ENCODE measurements at places on chromosomes 3 and 15. TPM values are rescaled to one million over a fixed set of nuclear protein-coding genes. Genes with fewer than 3 reads are reported as not detected.

The ISG20 gene
- total RNA-seq = 0.72 TPM

- DNase-seq = no peak
These were observed 40.8 kb downstream of the TGFBR2 start for GRCh38 chr3:30646961-30647752.

DNA sequence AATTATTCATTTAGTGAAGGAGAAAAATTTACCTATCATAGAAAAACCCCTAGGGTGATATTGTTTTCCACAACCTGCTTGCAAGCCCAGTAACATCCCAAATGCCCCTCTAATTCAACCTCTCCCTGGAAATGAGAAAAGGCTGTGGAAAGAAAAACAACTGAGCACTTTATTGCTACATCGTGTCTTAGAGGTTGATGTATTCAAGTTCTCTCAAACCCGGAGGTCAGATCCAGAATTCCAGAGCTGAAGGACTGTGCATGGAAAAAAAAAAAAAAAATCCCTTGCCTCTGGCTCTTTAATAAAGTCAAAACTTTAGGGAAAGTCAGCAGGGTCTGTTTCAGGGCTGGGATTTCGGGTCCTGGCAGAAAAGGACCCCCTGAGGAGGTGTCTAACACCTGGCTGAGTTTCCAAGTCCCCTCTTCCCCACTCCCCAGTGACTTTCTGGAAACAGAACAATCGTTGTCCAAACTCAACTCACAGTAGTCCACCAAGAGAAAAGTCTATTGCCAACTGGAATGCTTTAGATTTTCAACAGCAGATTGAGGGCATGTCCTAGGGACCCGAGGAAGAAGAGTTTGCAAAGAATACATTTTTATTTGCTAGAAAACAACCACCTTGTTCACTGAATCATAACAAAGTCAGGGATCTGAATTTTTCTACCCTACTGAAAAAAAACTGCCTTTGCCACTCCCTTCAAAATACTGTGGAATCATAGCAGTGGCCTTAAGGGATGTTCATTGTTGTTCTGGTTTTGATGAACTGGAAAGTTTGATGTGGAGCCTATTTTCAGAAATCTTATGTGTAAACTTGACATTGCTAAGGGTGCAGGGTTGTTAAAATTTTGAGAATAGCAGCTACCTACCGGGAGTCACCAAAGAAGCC is 207.5 kb upstream of the ADAMTS9 start:
- no peak for DNase-seq

The TRIM42 gene
- total RNA-seq = not detected

The CAV3 gene
- total RNA-seq = 0.36 TPM

GRCh38 chr3:175879417-175879816 is 1020.3 kb downstream of the NAALADL2 start:
- DNase-seq = no peak

The TUSC7 gene
- total RNA-seq = not detected
